ENCODE measurements at places on chromosomes 11 and 22.
A peak's percentile ranks its signal among the peaks of the same experiment; 100 is the strongest.

DNA sequence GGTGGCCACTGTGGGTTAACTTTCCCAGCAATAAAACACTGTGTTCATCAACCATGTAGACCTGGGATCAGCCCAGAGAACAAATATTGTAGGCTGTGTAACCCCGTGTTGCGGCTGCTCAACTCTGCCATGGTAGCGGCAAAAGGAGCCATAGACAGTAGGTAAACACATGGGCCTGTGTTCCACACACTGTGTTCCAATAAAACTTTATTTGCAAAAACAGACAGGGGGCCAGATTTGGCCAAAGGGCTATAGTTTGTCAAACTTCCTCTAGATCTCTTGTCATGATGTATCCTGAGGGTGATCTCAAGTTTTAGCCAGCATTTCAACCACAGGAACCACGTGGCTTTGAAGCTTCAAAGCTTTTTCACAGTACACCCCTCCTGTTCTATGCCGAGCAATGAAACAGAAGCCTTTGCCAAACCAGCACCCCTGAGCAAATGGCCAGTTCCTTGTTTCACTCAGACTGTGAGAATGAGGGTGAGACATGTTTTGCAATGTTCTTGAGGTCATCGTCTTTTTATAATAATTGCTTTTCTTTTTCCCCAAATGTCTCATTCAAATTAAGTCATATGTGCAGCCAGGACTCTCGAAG, 49.9 kb upstream of the FADD start:
- no peak for DNase-seq

- DNase-seq = no peak
These were observed 11.9 kb upstream of the PRG2 start for GRCh38 chr11:57402188-57403002.

DNA sequence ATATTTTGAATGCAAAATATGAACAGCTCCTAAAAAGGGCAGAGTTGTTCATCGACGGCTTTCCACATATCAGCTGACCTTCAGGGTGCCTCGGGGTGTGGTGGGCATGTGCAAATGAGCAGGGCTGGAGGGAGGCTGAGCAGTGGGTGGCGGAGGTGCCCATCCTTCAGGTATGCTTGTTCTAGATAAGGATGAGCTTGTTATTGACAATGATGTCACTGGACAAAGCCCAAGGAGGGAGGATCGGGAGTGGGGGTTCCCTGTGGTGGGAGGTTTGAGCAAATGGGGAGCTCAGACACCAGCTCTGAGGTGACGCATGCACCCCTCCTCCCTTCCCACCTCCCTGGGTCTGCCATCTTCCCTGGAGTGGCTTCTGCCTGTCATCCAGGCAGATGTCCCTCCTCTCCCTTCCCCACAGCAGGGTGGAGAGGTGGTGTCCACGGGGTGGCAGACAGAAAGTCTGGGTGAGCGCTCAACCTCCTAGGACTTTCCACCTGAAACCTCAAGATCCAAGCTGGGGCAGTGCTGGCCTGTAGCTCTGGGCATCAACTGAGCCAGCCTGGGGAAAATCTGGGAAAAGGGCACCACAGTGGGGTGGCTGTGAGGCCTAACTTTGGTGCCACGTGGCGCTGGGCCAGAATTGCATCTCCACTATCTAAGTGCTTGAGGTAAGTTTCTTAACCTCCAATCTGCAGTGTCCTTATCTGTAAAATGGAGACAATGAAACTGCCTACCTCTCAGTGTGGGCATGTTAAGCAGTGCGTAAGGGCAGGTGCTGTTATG, 106.3 kb upstream of the THY1 start:
- no peak for DNase-seq

DNA sequence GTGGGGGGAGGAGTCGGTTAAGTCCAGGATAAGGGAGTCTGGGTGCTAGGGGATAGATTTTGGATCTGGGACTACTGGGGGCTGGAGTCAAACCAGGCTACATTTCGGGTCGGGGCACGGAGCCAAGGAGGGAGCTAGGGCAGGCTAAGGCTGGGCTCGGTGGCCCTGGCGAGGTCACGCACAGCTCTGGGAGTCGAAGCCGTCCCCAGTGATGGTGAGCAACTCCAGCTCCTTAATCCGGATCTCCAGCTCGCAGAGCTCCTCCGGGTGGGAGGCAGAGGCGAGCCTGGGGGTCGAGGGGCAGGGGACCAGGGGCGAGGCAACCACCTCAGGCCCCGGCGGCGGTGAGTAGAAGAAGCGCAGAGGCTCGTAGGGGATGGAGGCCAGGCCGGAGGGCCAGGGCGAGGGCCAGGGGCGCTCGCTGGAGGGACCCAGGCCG, 544 bp downstream of the C11orf91 start:
- DNase-seq = no peak

- DNase-seq = no peak
These were observed 26.6 kb downstream of the TIMP3 start for GRCh38 chr22:32828150-32828549.

- no peak for DNase-seq
These were observed 138.2 kb downstream of the ETS1 start for GRCh38 chr11:128448981-128449713.

DNA sequence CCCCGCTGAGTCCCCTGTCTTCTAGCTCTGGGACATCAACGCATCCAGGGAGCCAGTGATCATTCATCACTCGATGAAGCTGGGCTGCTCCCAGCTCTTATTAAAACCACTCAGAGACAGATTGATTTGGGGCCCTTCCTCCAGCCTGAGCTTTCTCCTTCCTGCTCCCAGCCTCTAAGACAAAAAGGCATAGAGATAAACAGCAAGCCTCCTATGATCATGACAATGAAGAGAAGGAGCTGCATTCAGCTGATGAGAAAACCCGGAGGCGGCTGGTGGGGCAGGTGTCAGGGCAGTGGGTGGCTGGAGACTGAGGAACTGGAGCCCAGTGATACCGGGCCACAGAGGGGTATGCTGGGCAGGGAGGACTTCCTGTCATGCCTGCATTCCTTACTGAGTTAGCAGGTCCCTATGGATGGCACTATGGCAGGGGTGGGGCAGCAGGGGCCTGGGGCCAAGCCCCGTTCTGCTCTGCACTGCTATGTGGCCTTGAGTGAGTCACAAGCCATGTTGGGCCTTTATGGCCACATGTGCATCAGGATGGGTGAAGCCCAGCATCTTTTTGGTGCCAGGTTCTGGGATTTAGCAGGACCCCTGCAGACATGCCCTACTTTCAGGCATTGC, 20.2 kb downstream of the PVALB start:
- no peak for DNase-seq

- no peak for DNase-seq
These were observed 86.6 kb downstream of the KCNQ1 start for GRCh38 chr11:2531277-2531986.

GRCh38 chr11:29518389-29519174, 498.2 kb downstream of the KCNA4 start:
- no peak for DNase-seq

DNA sequence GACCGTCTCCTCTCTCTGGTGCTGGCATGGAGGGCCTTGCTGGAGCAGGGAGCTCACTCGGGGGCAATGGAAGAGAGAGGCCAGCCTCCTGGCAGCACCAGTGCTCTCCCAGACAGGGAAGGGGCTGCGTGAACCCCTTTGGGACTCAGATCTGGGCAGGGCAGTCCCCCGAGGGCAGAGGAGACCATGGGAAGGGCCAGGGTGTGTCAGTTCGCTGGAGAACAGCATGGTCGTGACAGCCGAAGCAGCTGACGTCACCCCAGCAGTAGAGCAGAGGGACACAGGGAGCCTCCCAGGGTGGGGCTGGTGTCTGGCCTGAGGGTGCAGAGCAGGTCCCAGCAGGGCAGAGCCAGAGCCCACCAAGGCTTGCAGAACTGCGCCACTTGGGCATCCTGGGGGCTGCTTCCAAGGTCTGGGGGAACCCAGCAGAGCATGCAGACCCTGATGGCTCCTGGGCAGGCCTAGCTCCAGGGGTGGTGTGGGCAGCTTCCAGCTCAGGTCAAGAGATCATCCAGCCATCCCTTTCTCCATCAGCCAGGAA, 71.0 kb upstream of the KCNQ1OT1 start:
- no peak for DNase-seq

GRCh38 chr11:47915783-47916182, 64.6 kb upstream of the PTPRJ start:
- DNase-seq = no peak

GRCh38 chr22:49197505-49197904, 630.2 kb downstream of the BRD1 start:
- no peak for DNase-seq

DNA sequence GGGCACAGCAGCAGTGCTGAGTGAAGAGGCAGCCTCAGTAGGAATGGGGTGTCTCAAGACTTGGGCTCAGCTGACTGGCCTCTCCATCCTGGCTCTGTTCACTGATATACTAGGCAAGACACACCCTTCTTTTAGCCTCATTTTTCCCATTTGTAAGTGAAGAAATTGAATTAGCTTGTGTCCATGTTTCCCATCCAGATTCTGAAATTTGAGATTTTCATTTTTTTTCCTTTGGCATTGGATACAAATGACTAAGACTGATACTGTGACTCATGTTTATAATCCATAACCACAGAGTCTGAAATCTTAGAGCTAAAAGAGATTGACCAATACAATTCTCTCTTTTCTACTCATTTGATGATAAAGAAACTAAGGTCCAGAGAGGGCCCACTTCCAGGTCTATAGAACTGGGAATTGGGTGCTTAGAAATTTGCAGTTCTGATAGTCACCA, 110.9 kb downstream of the KCNC1 start:
- no peak for DNase-seq

- no peak for DNase-seq
These were observed 158.8 kb downstream of the MPPED1 start for GRCh38 chr22:43570531-43571165.

DNA sequence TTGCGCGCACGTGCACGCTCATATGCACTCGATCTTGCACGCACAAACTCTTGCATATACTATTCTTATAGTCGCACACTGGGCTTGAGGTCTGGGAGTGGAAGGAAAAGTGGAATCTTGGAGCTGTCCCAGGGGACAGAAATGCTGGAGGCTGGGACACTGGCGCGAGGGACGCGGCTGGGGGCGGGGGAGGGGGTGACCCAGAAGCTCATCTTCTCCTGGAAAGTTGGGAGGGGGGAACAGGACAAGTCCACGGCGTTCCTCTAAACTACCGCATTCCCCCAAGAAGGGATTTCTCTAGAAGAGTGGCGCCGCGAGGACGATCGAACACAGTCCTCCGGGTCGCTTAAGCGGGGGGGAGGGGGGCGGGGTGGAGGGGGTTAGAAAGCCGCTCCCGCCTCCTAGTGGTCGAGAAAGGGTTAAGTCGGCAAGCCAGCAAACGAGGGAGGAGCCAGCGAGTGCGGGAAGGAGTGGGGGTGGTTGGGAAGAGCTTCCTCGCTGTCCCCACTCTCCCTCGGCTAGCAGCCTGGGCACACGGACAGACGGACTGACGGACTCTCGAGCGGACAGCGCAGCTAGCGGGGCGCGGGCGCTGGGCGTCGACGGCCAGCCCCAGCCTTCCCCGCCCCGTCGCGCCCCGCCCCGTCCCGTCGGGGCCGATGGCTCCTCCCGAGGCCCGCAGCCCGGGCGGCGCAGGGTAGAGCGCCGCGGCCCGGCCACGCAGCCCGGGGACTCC, at the start of gene RTN4RL2:
Gene RTN4RL2 (plus strand): TSS at position 507 of the 736 bp plus-strand sequence. CDS start 338 bp downstream, outside the sequence.
- peak; percentile 31 for DNase-seq

DNA sequence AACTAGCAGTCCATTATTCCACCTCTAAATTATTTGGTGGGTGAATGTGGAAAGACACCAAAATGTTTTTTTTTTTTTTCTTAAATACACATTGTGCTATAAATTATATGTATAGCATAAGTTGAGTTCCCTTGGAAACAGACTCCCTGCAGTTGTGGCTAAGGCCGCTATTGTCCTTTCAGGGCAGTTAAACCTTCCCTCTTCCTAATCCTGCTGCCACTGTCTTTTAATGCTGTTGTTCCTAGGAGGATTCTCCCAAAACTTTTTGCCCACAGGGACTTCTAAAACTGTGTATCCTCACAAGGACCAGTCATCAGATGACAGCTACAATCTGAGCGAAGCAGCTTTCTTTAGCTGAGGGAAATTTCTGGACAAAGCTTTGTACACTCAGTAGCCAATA, 478.9 kb upstream of the CHORDC1 start:
- DNase-seq = no peak

DNA sequence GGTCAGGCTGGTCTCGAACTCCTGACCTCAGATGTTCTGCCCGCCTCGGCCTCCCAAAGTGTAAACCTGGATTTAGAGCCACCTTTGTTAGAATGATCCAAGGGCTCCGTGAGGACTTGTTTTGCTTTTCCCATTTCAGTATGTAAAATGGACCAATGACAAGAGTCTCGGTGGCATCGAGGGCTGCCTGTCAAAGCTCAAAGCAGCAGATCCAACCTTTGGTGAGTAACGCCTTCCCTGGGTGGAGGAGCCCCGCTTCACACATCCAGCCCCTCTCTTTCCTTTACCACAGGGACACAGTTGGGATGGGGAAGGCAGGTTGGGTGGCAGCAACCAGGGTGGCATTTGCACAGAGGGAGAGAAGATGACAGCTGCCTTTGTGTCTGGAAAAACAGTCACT, 4.4 kb downstream of the TTC38 start:
- DNase-seq = no peak

DNA sequence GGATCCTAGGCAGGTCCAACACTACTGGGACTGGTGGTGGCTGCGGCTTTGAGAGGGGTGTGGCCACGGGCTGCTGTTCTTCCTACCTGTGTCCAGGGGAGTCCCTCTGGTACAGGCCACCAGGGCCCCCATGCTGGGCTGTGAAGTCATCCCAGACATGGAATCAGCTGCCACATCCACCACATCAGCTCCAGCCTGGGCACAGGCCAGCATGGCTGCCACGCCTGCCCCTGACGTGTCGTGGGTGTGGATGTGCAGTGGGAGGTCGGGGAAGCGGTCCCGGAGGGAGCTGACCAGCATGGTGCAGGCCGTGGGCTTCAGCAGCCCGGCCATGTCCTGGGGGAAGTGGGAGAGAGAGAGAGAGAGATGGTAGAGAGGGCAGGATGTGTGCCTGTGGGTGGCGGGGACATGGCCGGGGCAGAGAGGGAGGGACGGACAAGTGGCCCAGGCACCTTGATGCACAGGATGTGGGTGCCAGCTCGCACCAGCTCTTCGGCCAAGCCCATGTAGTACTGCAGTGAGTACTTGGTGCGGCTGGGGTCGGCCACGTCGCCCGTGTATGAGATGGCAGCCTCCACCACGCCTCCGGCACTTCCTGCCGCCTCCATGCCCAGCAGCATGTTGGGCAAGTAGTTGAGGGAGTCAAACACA, 6.2 kb upstream of the LRFN4 start:
- no peak for DNase-seq

- DNase-seq = no peak
These were observed 862 bp downstream of the GGA1 start for GRCh38 chr22:37609240-37610152.

DNA sequence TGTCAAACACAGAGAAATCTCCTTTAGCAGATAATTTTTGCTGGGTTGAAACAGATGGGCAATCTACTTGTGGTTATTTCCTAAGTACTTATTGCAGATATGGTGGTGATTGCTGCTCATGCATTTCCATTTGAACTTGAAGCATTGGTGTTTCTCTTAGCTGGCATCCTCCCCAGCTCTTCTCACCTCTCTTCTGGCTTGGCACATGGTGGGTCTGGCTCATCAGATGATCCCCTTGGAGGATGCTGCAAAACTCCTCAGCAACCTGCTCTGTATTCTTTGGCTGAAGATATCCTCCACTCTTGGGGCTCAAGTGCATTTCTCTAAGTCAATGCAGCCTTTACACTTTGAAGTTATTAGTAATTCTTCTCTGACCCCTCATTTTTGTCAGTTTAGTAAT, 87.3 kb upstream of the MYO18B start:
- DNase-seq = no peak
